ENCODE measurements at places on chromosomes 1 and 21.

DNA sequence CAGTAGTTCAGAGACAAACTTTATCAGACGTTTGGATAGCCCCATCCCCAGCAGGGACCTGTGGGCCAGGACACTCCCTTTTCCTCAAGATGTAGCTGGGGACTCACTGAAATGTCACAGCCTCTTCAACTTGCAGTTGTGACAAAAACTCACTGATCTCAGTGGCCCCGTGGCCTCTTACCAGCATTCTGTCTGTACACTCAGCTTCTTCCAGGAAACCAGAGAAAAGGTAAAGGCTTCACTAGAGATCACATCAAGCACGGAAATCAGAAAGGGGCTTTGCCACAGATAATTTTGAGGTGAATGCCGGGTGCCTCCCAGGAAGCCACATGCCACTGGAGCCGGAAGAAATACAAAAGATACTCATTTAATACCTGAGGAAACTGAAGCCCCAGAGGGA is 122.2 kb downstream of the CCDC185 start:
- no peak for DNase-seq

DNA sequence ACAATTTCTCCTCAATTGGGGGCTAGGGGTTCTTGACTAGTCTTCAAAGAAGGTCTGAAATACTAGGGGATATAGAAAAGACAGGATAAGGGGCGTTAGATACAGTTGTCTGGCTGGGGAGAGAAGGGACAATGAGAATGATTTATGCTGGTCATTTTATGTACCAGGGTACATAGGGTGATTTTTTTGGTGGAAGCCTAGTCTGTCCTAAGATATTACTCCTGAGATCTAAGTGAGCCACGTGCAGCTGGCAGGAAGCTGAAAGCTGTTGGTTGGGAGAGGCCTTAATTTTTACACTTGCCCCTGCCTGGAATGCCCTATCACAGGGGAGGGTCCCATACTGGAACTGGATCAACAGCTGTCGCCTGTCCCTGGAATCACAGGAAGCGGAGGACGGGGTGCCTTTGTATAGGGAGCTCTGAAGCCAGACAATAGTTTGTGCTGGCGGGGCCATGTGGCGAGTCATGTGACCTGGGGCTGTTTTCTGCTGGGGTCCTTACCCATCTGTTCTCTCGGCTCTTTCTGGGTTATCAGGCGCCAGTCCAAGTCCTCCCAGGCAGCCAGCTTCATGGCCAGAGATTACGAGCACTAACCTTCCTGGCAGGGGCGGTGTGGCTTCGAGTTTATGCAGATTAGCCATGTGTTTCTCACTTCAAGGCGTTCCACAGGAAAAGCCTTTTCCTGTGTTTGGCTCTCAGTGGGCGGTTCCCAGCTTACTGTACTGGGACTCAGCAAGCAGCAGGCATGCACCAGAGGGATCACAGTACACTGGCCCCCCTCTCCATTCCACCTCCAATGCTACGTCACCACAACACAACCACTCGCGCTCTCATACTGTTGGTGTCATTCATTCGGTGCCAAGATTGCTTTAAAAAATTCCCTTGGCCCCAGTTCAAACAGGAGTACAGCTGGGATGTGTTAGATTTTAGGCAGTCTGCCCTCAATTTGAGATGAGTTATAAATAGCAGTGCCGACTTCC is 27.5 kb downstream of the ARID1A start:
- peak; percentile 31 for DNase-seq

GRCh38 chr1:13809461-13810159 is 109.6 kb downstream of the PRDM2 start:
- no peak for DNase-seq

- DNase-seq: no peak
These were observed 61.0 kb downstream of the VPS13D start for GRCh38 chr1:12290828-12291227.

DNA sequence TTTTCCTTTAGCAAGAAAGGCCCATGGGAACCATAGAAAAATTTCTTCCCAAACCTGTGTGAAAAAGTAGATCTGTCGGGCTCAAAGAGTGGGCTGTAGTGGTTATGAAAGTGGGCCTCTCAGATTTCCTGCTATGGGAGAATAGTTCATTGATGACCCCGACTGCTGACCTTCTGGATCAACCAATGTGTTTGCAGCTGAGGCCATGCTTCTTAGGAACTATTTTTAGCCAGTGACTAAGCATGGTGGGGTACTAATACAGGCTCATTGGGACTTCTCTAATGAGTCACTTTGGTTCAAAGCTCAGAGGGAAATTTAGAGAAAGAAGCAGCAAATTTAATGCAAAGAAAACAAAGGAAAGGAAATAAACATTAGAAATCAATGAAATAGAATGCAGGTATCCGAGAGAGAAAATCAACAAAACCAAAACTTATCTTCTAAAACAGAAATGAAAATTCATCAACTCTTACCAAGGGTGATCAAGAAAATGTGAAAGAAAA is 12.6 kb upstream of the PSMA5 start:
- no peak for DNase-seq
